Spleen (tissue), 13 donors: ENCODE measurements at places on chromosomes 2 and 18.
A peak's percentile ranks its signal among the peaks of the same experiment; 100 is the strongest.

DNA sequence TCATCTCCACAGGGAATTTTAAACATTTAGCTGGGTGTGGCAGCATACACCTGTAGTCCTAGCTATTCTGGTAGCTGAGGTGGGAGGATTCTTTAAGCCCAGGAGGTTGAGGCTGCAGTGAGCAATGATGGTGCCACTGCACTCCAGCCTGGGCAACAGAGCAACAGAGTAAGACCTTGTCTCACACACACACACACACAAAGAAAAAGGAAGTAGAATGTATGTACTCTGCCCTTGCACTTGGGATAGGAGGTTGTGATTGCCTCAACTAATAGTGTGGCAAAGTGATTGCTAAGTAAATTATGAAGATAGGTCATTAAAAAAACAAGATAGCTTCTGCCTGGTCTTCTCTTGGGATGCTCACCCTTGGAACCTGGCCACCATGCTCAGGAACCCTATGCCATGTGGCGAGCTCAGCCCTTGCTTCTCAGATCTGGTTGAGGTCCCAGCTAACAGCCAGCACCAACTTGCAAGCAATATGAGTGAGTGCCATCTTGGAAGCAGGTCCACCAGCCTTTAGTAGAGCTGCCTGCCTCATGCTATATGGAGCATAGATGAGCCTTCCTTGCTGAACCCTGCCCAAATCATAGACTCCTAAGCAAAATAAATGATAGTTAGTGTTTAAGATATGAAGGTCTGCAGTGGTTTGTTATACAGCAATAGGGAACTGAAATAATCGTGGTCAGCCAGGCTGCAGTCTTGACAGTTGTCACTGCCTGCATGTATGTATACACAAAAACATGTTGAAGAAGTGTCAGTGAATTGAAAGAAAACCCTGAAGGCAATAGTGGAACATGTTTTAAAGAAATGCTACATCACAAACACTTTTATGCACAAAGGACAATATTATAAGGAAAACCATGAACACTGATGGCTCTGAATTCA is 30.1 kb upstream of the PNO1 start:
- DNase-seq, result no peak

- no peak for DNase-seq
Observed at GRCh38 chr18:62832282-62832681, 116.9 kb downstream of the PHLPP1 start.

DNA sequence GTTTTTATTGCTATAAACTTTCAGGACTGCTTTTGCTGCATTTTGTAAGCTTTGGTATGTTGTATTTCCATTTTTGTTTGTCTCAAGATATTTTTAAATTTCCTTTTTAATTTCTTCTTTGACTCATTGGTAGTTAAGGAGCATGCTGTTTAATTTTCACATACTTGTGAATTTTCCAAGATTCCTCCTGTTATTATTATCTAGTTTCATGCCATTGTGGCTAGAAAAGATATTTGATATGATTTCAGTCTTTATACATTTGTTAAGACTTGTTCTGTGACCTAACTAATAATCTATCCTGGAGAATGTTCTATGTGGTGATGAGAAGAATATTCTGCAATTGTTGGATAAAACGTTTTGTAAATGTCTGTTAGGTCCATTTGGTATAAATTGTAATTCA is 62.1 kb downstream of the NUP35 start:
- no peak for DNase-seq

GRCh38 chr2:120613742-120614571 is 121.7 kb upstream of the GLI2 start:
- DNase-seq, result no peak

DNA sequence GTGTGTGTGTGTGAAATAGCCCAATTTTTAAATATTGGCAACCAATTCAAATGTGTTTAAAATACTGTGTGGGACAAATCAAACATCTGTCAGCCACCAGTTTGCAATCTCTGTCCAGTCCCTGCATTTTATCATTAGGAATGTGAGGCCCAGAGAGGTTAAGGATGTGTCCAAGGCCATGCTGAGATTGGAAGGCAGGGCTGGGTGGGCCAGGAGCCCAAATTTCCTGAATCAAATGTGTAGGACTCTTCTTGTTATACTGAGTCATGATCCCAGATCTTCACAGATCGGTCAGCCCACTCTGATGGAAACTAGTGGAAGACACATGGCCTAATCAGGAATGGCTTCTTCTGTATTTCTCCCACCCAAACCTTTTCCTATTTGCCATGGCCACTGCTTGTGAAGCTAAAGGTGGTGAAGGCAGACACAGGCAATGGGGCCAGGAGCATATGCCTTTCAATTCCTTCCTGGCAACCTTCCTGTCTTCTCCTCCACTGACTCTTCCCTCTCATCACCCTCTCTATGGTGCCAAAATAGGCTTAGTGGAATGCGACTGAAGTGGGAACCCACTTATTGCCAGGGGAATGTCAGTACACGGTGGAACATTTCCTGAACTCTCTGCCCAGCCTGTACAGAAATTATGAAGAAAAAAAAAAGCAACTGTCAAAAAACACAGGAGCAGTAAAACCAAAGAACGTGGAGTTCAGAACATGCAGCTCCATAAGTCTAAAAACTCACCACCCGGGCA is 35.5 kb downstream of the ZEB2 start:
- no peak for DNase-seq

- DNase-seq, result no peak
Observed at GRCh38 chr2:209460151-209460761, 36.4 kb downstream of the MAP2 start.

- DNase-seq, result peak; percentile 51
Observed at GRCh38 chr2:100393362-100393761, 24.1 kb downstream of the CHST10 start.

- no peak for DNase-seq
Observed at GRCh38 chr2:100339823-100340222, 17.5 kb upstream of the LONRF2 start.

GRCh38 chr2:100239486-100240210 is 82.7 kb downstream of the LONRF2 start:
- DNase-seq, result peak; percentile 52

GRCh38 chr2:63041592-63041991 is 9.0 kb upstream of the OTX1 start:
- DNase-seq, result no peak

DNA sequence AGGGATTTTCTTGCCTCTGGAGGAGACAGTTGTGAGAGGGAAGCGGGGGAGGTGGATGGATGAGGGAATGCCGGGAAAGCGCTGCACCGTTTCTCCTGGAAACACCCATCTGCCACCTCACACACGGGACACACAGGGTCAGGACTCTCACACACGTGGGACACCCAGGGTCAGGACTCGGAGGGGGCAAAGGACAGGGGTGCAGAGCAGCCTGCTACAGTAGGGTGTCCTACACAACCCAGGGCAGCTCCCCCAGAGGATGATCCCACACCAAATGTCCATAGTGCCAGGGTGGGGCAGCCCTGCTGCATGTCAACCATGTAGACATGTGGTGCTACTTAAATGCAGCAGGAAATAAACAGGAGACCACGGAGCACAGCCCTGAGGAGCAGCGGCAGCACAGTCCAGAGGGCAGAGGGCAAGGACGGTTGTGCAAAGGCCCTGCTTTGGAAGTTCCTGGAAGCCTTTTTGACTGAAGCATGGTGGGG is 5.1 kb downstream of the RAMP1 start:
- DNase-seq, result no peak

DNA sequence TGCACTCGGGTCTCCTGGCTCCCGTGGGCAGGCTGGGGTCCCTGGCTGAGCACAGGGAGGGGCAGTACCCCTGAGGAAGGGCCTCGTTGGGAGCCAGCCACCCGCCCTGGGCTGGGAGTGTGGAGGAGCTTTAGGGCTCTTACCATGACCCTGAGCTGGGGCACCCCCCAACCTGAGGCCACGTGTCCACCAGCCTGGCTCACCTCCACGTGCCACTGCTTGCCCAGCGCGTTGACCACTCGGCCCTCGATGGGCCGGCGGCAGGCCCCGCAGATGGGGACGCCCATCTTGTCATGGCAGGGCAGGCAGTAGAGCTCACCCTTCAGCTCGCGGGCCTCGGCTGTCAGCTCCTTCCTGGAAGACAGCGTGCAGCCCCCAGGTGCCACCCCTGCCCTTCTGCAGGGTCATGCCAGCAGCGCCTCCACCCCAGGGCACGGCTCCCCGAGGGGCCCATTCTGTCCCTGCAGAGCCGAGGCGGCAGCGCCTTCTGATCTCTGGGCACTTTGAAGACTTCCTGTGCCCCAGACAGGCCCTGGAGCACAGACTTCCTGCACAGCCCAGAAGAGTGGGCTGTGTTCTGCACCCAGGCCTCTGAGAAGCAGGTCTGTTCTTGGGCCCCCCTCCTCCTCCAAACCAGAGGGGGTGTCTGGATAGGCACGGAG is 4.0 kb upstream of the GPR17 start:
- DNase-seq, result peak; percentile 87

- DNase-seq, result no peak
Observed at GRCh38 chr18:67574749-67575148, 58.2 kb upstream of the DSEL start.

GRCh38 chr2:84897773-84898172 is 7.7 kb upstream of the TMSB10 start:
- DNase-seq, result no peak

DNA sequence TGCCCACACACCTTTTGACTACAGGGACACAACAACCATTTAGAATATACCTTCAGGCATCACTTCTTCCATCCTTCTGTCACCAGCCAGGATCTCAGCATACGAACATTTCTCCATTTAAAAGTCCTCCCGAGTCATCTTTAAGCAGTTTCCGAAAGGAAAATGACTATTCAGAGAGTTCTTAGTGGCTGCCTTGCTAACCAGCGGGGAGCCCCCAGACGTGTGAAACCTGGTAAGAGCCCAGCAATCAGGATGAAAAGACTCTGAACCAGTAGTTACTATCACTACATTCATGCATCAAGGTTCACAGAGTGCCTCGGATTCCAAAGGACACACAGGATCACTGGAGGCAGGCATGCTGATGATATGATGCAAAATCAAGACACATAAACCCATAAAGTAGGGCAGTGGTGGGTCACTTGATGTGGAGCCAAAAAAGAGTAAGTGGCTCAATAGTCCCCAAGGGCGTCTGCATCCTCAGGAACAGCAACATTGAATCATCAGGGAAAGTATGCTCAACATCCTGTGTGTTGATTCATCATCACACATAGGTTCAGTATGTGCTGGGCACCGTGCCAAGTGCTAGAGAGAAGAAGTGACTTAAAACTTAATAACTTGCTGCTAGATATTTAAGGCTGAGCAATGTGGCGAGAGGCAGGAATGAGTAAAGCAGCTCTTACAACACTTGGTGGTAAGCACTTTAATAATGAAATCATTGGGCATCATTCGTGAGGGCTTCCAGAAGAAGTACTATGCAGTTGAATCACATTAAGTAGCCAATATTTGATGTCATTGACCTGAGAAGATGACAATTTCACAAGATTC is 4.4 kb downstream of the CCL20 start:
- peak; percentile 83 for DNase-seq

GRCh38 chr2:129849559-129850160 is 129.8 kb upstream of the RAB6C start:
- DNase-seq, result no peak

GRCh38 chr18:34707670-34708069 is 2.4 kb upstream of the DTNA start:
- DNase-seq, result no peak

DNA sequence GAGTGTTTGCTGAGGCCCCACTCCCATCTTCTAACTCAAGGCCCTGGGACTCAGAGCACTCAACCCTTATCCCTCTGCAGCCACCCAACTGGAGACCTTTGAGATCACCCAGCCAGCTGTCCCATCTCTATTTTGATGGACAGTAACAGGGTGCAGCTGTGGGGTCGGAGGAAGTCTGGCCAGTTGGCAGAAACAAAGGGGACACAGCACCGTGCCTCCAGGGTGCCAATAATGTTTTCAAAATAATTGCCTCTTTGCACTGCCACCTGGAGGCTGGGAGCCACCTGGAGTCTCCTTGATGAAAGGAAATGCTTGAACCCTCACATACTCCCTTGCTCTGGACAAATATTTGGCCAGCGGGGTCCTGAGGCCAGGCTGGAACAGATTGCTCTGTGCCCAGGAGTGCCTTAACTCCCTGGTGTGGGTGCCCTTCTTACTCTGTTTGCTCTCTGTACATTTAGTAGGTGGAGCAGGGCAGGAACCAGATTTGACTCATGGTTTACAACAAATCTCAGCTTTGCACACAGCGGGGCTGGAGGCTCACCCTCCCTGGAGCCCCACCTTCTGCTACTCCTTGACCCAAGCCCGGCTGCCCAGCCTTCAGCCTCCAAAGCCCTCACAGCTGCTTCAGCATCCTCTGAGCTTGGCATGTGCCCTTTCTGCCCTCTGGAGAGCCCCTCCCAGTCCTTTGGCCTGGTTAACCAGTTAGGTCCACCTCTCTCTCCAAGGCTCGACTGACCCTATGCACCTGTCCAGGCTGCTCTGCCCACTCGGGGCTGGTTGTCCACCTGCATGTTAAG is 17.2 kb downstream of the MAL start:
- DNase-seq, result no peak

GRCh38 chr2:201257381-201257955 is 2.9 kb upstream of the CASP8 start:
- DNase-seq, result peak; percentile 89

GRCh38 chr2:156339110-156339847 is 6.8 kb upstream of the NR4A2 start:
- DNase-seq, result no peak

- DNase-seq, result no peak
Observed at GRCh38 chr18:22829781-22830180, 103.3 kb upstream of the RBBP8 start.

DNA sequence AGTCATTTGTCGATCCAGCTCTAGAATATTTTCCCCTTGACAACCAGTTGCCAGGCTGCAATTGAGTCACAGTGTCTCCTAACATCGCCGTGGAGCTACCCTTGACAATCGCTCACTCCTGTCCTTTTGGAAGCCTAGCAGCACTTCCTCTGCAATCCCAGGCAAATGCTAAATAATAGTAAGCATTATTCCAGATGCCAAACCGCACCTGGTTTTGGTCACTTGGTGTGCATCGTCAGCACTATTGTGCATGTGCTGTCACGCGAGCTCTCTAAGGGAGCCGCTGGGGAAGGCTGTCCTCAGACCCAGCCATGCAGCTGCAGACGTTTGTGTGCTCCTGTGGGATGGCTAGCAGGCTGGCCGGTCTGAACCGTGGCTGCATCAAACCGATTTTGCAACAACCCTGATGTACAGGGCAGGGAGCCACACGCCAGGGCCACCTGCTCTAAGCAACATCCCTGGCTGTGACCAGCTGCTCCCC is 549.5 kb upstream of the ID2 start:
- no peak for DNase-seq

DNA sequence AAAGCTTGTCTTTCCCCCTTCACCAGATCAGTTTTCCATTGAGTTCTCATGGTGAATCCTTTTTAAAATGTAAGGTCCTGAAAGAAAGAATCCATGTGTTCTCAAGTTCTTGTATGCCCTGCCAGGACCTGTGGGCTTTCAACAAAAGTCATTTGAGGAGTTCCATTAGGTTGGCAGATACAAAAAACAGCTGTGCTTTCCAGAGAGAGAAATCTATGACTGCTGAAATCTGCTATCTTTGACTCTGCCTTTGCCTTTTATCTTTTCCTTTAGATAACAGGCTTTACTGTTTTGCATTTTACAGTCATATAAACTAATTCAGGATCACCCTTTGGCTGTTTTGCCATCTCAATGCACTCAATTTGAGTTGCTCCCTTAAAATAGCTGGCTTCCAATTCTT is 59.7 kb downstream of the CXCR4 start:
- no peak for DNase-seq
